ENCODE measurements at places on chromosomes 6 and 20.

DNA sequence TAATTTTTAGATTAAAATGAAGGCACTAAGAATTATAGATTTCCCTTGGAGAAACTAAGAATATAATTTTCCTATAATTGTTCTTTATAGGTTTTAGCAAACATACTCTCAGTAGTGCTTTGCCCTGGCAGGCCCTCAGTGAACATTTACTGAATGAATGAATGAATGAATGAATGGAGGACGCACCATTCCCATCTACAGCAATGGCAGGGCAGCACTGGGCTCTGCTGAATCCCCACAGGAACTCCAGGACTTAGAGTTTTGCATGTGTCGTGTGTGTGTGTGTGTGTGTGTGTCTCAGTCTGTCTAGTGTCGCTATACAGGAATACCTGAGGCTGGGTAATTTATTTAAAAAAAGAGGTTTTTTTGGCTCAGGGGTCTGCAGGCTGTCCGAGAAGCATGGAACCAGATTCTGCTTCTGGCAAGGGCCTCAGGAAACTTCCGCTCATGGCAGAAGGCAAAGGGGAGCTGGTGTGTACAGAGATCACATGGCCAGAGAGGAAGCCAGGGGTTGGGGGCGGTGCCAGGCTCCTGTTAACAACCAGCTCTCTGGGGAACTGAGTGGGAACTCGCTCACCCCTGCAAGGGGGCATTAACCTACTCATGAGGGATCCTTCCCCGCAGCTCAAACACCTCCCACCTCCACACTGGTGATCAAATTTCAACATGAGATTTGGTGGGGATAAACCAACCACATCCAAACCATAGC, 20.1 kb downstream of the RNASET2 start:
- no peak for DNase-seq

GRCh38 chr6:52664991-52665686, 5.8 kb upstream of the TMEM14A start:
- no peak for DNase-seq

DNA sequence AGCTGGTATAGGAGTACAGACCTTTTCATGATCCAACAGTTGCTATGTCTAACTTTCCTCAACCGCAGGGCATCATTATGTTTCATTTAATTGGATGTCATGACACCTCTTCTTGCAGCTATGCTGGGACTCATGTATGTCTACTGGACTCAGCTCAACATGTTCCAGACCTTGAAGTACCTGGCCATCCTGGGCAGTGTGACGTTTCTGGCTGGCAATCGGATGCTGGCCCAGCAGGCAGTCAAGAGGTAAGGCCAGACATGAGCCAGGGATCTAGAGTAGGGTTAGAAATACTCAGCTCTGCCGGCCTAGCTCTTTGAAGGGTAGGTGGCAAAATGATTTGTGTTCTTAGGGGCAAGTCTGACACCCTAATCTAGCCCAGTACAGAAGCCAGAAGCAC, 25.2 kb downstream of the GHRH start:
- no peak for DNase-seq

GRCh38 chr6:28711788-28712341, 186.2 kb downstream of the GPX5 start:
- no peak for DNase-seq

DNA sequence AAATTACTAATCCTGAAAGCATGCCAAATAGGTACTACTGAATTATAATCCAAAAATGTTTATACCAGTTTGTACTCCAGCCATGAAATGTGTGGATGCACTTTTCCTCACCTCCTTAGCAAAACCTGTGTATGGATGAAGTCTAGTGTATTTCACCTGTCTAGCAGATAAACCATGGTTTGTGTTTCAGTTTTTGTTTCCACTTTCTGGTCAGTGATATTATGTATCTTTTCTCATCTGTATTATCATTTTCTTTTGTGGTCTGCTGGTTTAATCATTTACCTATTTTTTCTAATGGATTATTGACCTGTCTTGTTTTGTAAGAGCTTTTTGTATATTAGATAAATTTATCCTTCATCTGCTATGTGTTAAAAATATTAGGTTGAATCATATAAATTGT, 41.0 kb upstream of the TMEM217 start:
- no peak for DNase-seq

DNA sequence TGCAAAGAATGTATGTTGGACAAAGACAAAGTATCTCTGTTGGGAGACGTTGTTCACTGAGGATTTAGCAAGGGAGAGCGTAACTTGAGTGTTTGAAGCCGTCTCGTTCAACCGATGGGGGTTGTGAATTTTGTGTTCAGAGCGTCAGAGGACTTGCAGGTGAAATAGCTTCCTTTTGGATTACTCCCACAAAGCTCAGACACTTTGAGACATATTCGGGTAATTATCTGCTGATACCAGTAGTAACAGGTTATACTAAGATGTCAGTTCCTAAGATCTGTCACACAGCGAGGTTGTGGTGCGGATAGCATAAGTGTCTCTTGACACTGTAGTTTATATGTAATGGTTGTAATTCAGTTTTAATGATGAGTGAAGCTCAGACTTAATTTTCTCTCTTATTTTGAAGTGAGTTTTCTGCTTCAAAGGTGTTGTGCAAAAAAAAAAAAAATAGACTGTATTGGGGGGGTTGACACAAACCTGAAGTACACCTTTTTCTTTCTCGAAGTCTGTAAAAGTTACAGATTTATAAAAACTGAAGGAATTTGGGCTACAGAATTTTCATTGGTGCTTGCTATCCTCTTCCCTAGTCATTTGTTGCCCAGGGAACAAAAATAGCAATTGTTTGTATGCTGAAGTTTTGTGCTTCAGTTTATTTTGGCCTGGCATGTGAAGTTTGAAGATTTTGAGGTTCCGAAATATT, 1.7 kb downstream of the ASXL1 start:
- DNase-seq: no peak

DNA sequence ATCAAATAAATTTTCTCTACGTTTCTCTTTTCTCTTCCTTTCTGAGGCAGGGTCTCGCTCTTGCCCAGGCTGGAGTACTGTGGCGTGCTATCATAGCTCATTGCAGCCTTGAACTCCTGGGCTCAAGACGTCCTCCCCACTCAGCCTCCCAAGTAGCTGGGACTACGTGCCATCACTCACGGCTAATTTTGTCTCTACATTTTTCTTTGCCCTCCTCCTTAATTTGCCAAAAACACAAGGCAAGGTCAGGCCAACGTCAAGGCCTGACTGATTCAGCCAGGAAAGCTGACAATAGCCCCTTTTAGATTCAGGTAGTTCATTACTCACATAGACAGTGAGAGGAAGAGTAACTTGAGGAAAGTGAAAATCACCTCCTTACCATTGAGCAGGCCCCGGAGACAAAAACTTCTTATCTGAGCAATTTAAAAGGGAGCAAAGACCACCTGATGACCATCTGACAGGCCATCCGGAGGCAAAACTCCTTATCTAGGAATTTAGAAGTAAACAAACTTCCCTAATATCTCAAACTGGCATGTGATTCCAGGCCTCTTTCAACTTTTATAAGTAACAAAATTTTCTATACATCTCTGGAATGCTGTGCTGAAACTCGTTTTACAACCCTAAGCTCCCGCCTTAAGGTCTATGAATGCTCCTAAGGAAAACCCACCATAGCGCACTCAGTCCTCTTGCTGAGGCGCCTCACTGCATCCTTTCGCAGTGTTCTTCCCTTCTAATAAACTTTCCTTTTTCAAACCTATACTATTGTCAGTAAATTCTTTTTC, 42.1 kb upstream of the SRPK1 start:
- no peak for DNase-seq

- DNase-seq: no peak
These were observed 144.4 kb upstream of the SSTR4 start for GRCh38 chr20:22890594-22891300.

- DNase-seq: no peak
These were observed 313.8 kb downstream of the COL12A1 start for GRCh38 chr6:74892091-74892490.

GRCh38 chr6:39102821-39103136, 12.2 kb downstream of the SAYSD1 start:
- no peak for DNase-seq

- no peak for DNase-seq
These were observed 3.7 kb upstream of the RFPL4B start for GRCh38 chr6:112343390-112343789.

DNA sequence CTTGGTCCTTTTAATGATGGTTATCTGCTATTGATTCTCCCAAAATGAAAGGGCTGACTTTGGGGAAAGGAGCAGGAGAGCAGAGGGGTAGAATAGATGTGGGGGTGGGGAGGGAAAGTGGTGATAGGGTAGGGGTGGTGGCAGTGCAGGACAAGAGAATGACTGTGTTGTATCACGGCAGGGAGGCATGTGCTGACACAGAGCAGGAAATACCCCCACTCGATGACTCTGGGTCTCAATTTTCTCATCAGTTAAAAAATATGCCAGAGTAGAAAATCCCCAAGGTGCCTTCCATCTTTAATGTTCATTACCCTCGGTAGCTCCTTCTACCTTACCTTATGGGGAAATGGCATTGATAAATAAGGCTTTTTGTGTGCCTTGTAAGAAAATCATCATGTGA, 79.0 kb upstream of the ATXN1 start:
- no peak for DNase-seq

- DNase-seq: no peak
These were observed 108.5 kb downstream of the LY86 start for GRCh38 chr6:6696867-6697531.

GRCh38 chr6:15547400-15547799, 115.4 kb downstream of the DTNBP1 start:
- DNase-seq: no peak

- no peak for DNase-seq
These were observed 4.7 kb downstream of the CCN5 start for GRCh38 chr20:44719841-44720240.

GRCh38 chr6:30767158-30767943, 23.0 kb upstream of the IER3 start:
- DNase-seq: no peak

DNA sequence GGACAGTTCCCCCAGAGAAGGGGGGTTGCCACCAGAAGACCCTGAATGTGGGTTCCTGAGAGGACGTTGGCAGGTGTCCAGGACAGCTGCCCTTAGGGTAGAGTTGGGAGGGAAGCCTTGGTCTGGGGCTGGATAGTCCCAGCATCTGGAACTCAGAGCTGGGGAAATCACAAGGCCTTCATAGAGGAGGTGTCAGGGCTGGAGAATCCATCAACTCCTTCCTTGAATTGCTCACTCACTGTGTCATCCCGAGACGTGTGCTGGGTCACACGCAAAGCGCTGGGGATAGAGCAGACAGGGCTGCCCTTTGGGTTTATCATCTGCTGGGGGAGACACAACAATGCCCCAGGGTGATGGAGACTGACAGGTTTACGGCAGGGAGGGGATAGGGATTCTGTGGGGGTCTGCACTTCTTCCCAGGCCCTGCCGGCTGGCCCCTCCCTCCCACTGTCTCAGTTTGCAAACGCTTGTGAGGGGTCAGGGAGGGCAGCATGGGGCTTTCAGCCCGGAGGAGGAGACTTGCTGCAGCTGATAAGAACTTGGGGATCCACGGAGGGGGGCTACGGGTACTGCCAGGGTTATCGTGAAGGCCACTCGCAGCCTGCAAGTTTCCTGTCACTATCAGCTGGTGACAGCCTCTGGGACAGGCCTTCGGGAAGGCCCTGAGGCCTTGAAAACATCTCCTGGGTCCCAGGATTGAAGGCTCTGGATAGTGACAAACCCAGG, 18.6 kb downstream of the RBM38 start:
- no peak for DNase-seq

DNA sequence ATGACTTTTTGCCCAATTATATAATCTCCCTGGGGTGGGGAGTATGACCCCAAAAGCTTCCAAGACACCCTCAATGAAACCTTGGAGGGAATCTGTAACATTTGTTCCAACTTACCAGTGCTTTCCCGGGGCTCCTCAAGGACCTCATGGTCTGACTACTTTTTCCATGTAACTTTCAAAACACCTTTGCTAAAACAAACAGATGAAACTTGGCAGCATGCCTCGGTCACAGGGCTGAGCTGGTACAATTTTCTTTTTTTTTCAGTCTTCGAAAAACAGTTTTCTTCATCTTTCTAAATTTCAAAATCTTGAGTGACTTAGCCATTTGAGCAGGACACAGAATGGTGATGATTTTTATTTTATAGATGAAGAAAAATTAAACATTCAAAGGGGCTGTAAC, 241.2 kb downstream of the BMP7 start:
- DNase-seq: no peak

DNA sequence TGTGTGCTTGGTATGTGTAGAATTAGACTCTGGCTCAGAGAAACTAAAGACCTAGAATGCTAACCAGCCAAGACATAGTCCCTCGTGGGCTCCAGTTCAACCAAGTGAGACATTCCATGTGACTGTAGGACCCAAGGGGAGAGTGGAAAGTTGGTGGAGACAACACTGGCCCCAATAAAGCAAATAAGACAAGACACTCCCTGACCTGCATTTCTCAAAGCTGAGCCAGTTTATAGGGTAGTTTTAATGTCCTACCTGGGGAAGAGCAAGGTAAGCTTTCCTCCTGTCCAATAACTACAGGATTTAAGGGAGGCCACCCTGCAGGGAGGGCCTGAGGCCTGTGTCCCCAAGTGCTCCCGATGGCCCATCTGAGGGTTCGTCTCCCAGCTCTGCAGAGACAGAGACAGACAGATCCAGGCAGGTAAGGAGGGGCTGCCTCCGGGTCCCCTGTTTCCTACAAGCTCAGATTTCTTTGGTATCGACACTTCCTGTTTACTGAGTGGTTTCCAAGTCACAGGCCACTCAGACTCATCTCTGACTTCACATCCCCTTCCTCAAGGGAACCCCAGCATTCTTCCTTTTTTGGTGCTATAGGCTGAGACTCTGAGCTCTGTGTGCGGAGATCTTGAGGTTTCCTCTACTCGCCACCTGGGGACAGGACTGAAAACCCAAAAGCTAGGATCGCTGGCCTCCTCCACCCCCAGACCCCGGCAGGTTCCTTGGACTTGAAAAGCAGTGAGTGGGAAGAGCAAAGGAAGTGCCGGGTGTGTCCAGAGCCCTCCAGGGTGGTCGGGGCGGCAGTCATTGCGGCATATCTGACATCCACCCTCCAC, 92.4 kb downstream of the PRND start:
- peak; percentile 57 for DNase-seq

- no peak for DNase-seq
These were observed 744 bp downstream of the VSX1 start for GRCh38 chr20:25081065-25081729.

DNA sequence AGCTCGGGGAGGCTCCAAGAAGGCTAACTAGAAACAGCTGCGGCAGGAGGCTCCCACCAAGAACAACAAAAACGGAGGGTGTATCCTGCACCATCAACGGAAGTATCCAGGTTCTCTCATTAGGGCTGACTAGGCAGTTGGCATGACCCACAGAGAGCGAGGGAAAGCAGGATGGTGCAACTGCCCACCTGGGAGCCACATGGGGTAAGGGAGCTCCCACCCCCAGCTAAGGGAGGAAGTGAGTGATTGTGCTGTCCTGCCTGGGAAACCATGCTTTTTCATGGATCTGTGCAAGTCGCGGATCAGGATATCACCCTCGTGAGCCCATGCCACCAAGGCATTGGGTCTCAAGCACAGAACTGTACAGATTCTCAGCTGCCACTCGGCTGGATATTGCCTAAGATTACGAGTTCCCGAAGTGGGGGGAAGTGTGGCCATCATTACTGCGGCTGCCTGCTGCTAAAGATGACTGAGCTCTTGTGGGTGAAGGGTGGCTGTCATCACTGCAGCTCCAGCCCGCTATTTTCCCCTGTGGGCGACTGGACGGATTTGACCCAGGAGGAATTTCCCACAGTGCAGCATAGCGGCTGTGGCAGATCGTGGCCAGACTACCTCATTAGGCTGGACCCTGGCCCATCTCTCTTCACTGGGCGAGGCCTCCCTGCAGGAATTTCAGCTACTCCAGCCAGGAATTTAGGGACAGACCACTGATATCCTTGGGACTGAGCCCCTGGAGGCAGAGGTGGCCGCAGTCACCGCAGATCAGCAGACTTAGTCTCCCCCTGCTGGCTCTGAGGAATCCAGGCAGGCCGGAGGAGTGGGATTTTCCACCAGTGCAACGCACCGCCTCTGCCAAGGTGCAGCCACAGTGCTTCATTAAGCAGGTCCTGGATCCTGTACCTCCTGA, 515.7 kb downstream of the FRK start:
- DNase-seq: no peak
